Activated naive CD4-positive, alpha-beta T cell treated with anti-CD3 and anti-CD28 coated beads, Interleukin-2, amount 50 U/mL, for 16 hours (primary cell): ENCODE measurements at places on chromosomes 7 and 10.

DNA sequence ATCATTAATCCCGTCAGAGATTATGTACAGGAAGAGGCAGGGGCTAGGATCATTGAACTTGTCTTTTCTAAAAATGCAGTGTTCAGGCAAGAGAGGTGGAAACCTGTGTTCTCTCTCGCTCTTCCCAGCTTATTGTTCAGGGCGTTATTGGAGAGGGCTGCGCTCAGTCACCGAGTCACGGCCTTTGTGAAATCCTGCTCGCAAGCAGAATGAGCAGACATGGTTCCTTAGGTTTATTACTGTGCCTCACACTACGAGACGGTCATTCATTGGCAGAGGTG lies 631 bp upstream of the PRKRIP1 start:
- no peak for DNase-seq

DNA sequence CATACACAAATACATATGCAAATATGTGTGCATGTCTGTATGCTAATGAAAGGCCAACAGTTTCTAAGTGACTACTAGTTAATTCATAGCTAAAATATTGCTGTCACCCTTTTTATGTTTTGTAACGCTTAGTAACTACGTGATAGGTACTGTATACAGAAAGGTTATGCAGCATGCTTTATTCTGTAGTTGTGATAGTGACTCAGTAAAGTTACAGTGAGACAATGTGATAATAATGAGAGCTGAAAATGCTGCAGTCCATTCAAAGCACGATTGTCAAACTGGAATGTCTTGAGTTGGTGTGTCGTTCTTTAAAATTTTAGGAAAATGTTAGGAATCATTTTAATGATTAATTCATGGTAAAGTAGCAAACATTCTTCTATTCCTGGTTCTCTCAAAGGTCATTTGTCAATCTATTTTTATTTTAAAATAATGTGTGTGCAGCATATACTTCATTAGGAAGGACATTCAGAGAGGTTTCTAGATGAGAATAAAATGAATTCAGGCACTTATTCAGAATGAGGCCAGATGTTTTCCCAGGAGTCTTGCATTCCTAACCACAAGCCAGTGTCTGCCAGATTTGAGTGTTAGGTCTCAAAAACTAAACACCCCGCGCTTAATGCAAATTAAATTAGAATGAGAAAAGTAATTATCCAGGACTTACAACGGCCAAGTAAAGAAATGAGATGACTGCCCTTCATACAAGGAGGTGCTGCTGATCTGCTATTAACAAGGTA lies 408.8 kb upstream of the FZD8 start:
- no peak for DNase-seq

DNA sequence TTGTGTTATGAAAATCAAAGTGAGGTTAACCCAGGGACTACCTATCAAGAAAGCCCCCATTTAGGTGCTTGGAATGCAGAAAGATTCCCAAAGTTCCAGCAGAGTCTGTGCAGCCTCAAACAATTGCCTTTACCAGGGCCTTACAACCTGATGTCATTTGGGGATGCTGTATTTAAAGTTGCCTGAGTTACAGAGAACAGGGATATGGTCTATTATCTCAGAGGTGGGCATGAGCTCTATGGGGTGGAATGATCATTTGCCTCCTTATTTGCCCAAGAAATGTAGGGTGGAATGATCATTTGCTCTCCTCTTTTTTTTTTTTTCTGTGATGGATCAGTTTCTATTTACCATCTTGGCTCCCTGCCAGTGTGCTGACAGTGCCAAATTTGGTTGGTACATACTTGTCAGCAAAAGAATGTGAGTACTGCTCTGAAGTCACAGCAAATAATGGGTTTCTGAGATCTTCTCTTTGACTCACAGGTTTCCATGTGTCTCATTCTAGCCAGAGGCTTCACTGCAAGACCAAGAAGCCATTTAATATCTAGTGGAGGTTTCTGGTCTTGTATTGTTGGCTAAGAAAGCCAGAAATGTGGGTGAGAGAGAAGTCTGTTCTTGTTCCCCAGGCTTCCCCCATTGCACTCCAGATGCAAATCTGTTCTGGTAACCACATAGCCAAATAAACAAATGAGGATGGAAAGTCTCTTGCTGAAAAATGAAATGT lies 45.5 kb upstream of the ZNRF2 start:
- no peak for DNase-seq

GRCh38 chr7:104848138-104848990 lies 165.6 kb upstream of the KMT2E start:
- peak; percentile 42 for DNase-seq

- DNase-seq, result no peak
These were observed 637.5 kb upstream of the GALNT17 start for GRCh38 chr7:70494225-70495032.

GRCh38 chr10:118305730-118306129 lies 36.4 kb downstream of the FAM204A start:
- no peak for DNase-seq

GRCh38 chr7:100008525-100008924 lies 6.9 kb upstream of the ZKSCAN1 start:
- no peak for DNase-seq

- DNase-seq, result no peak
These were observed 34.9 kb upstream of the TUBB8 start for GRCh38 chr10:83930-84530.

- DNase-seq, result no peak
These were observed 131.9 kb downstream of the KIAA1217 start for GRCh38 chr10:24340883-24341282.

DNA sequence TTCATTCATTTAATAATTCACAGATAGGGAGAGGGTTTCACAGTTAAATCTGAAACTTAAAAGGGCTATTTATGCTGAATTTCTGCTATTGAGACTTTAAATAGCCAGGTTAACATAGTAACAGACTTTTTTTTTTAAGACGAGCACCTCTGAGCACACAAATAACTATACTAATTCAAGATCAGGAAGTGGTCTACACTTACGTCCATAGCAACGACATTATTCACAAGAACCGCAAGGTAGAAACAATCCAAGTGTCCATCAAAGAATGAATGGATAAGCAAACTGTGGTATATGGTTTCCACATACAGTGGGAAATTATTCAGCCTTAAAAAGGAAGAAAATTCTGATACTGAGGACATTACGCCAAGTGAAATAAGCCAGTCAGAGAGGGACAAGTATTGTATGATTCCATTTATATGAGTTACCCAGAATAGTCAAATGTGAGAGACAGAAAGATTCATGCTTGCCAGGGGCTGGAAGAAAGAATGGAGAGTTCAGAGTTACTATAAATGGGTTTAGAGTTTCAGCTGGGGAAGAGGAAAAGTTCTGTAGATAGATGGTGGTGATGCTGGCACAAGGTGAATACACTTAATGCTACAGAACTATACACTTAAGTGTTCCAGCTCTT lies 140.3 kb upstream of the LAMB4 start:
- no peak for DNase-seq

GRCh38 chr7:33262476-33262875 lies 133.1 kb downstream of the BBS9 start:
- DNase-seq, result no peak

GRCh38 chr10:59517341-59517899 lies 155.1 kb upstream of the FAM13C start:
- DNase-seq, result no peak

DNA sequence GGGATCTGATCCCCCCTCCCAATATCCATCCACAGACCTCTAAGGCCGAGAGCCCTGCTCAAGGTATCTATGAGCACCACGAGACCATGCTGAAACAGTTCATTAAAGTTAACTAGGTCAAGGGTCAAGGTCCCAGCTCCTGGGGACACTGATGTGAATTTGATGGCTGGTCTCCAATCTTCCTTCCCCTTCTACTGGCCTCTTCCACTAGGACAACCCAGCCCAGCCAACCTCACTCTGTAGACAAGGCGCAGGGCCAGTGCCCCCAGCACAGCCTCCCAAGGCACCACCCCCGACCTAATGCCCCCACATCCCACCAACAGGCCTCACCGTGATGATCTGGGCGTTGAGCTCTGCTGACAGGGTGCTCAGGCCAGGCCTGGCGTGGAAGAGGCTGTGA lies 15.6 kb downstream of the RRP12 start:
- no peak for DNase-seq

- no peak for DNase-seq
These were observed 362.7 kb downstream of the PLXNA4 start for GRCh38 chr7:132213583-132213982.

GRCh38 chr10:90318659-90319058 lies 539.2 kb downstream of the HTR7 start:
- no peak for DNase-seq

- no peak for DNase-seq
These were observed 78.0 kb upstream of the PPP2R2D start for GRCh38 chr10:131822692-131823245.

GRCh38 chr10:72370201-72370722 lies 15.5 kb upstream of the DNAJB12 start:
- no peak for DNase-seq

DNA sequence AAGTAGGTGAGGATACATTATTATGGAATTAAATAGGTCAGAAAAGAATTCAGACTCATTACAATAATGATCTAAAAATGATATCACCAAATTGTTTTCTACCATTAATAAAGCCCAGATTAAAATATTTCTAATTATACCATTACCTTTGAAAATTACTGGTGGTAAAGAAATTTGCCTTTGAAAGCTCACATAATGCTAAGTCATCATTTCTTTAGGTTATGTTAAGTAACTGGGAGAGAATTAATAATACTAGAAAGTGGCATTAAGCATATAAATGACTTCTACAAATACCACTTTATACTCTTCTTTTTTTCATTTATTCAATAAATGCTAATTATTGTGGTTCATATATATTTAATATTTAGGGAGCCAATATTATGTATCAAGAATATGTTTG lies 641.2 kb upstream of the LRRTM3 start:
- DNase-seq, result no peak

DNA sequence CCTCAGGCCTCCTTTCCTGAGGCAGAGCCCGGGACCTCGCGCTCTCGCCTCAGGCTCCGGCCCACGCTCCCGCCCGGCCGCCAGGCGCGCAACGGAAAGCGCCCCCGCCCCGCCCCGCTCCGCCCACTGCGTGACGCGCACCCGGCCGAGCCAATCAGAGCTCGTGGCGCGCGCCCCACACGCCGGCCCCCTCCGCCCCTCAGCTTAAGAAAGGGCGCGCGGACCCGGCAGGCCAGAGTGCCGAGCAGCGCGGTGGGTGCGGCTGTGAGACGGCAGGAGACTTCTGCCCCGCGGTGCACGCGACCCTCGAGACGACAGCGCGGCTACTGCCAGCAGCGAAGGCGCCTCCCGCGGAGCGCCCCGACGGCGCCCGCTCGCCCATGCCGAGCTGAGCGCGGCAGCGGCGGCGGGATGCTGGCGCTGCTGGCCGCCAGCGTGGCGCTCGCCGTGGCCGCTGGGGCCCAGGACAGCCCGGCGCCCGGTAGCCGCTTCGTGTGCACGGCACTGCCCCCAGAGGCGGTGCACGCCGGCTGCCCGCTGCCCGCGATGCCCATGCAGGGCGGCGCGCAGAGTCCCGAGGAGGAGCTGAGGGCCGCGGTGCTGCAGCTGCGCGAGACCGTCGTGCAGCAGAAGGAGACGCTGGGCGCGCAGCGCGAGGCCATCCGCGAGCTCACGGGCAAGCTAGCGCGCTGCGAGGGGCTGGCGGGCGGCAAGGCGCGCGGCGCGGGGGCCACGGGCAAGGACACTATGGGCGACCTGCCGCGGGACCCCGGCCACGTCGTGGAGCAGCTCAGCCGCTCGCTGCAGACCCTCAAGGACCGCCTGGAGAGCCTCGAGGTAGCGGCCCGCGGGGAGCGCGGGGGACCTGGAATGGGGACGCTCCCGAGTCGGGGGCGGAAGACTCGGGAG lies at the start of gene NPTX2:
NPTX2 (plus strand) TSS at position 235 of the 909 bp plus-strand sequence; CDS start at position 412, 177 bp downstream.
- no peak for DNase-seq

GRCh38 chr7:86407291-86407690 lies 236.4 kb upstream of the GRM3 start:
- no peak for DNase-seq

- DNase-seq, result no peak
These were observed 20.3 kb downstream of the NANOS1 start for GRCh38 chr10:119049777-119050176.

DNA sequence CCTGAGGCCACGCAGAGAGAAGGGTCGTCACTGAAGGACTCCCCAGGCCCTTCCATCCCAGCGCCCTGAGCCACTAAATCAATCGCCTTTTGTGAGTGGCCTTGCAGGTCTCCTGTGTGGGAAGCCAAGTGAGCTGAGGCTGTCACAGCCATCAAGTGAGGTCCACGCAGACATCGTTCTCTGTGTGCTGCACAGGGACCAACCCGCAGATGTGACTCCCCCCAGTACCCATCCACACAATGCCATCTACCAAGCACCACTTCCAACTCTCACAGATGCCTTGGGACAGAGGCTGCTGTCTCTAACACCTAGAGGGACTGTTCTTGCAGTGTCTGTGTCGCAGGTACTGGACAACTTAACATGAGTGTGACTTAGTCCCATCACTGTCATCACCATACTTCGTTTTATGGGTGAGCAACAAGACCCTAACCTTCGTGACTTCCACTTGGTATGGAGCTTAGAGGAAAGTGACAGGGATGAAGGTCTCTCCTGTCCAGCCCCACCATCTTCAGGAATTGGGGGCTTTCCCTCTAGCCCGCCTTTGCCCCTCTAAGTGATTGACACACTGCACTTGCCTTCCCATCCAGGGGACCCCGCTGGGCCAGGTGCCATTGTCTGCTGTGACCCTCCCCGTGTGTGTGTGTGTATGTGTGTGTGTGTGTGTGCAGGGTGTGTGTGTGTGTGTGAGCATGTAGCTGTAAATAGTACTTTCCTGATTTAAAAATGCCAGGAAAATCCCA lies 51.4 kb upstream of the TMEM72 start:
- no peak for DNase-seq
